Left hindlimb (tissue), 1 donor: ENCODE measurements at places on chromosomes 5 and 9.

DNA sequence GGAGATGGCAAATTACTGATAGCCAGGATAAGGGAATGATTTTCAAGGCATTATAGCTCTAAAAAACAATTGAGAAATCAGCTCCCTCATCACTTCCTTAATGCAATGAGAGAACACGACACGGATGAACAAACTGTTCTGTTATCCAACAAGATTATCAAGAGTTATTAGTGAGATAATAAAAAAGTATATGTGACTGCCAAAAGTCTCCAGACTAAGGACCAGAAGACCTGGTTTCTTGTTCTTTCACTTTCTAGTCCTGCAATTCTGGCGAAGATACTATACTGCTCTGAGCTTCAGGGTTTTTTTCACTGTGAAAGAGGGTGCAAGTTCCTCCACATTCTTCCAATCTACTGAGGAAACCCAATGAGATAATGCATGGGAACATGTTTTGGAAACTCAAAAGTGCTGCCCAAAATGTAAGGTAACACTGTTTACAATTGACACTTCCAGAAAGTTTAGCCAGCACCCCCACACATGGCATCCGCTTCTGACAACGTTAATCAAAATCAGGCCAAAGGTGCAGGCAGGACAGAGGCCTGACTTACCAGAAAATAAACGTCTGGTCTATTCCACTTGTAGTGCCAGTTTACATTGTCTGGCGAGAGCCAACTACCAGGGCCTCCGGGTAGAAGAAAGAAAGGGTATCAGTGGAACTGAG lies 254.2 kb downstream of the DOCK8 start:
- DNase-seq = no peak

GRCh38 chr5:59943452-59944113 lies 50.1 kb upstream of the PDE4D start:
- no peak for DNase-seq

DNA sequence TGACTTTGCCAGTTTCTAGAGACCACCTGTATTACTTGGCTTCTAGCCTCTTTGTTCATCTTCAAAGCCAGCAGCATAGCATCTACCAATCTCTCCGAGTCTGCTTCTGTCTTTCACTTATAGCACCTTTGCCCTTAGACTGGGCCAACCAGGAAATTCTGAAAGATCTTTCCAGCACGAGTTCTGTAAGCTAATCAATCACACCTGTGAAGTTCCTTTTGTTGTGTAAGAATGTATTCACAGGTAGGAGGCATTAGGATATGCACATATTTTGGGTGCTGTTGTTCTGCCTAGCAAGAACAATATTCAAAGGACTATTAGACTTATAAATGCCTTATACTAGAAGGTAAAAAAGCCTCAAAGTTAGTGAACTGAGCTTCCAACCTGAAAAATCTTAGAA lies 232.1 kb downstream of the CDH12 start:
- DNase-seq = no peak

GRCh38 chr9:129084087-129084486 lies 3.2 kb downstream of the DOLPP1 start:
- DNase-seq = no peak

GRCh38 chr9:115016344-115016743 lies 86.0 kb upstream of the TNFSF8 start:
- DNase-seq = no peak

DNA sequence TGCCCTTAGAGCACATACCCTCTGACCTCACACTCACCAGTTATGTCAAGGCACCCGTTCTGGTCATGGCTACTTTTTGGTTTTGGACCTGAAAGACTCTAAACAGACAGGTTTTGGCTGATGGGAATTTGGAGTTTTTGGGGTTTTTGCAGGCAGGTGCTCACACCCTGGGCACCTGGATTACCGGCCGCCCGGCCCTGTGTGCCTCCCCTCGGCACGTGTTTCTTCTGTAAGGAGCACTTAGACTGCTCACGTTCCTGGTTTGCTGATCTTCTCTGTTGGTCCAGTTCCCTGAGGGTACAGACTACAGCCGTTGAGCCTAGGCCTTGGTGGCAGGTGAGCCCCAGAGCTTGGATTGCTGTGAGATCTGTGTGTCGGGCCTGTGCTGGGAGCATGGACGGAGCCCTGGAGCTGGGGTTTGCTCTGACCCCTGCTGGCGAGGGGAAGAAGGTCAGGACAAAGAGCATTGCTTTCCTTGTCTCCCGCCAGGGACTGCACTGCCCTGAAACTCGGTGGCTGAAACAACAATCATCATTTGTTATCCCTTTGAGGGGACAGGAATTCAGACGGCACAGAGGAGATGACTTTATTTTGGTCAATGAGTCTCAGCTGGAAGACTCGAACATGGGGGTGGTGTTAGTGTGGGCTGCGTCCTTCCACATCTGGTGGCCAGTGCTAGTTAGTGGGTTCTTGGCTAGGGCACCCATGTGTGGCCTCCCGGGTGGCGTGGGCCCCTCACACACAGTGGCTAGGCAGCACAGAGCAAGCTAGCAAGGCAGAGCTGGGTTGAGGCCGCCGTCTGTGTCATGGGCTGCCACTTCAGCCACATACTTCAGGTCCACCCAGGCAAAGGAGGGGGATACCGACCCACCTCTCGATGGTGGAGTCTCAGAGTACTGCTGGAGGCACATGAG lies 76.4 kb downstream of the EHMT1 start:
- DNase-seq = no peak

- DNase-seq = no peak
Measured at GRCh38 chr5:119071561-119071995, 691 bp downstream of the DMXL1 start.

DNA sequence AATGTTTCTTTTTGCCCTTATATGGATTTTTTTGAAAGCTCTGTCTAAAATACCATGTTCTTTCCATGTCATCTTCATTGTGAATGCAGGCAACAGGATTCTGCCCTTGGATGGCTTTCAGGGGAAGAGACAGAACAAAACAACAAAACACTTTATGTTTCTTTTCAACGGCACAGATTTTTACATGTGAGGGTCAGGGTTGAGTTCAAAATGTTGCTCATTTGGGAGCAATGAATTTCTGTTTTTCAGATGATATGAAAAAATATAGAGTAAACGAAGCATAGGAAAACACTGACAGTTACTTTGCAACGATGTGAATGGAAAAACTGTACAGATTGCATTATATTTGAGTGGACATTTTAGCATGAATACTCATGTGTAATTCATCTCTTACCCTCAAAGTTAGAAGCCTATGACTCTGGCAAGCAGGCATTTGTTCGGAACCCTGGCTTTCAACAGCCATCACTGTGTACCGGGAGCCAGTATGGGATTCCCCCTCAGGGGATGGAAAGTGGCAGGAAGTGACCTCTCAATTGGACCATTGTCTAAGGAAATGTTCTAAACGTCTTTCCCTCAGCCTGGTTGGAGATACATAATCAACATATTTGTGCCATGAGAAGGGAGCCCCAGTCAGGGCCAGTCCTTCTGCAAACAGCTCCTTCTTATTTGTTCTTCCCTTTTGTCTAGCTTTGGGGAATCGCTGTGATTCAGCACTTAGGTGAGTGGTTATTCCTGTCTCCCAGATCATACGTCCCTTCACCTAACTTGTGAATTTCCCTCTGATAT lies 153.9 kb upstream of the MEF2C start:
- DNase-seq = no peak

DNA sequence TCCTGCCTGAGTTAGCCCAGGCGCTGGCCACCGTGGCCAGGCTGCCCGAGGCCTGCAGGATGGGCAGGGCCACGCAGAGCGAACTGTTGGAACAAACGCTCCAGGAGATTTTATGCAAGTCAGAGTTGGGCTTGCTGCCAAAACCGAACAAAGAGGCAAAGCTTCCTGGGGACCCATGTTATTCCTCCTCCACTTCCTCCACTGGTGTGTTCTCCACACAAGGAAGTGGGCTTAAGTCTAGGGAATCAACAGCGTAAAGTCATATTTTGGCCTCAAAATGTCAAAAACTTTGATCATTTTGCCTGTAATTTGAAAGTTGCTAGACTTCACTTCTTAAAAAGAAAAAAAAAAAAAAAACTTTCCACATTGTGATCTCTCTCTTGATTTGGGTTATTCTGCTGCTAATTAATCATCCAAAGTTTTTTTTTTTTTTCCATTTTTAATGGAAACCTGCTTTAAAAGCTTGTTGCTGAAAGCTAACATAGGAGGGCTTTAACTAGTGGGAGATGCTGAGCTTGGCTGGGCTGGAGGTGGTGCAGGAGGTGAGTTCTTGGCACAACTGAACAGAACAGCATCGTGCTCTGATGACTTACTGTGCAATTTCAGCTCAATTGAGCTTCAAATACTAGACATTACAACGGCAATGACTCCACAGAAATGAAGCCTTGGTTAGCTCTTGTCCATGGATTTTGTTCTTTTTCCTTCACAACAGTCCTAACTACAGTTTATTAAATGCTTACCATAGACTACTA lies 73.0 kb downstream of the PTPDC1 start:
- peak; percentile 54 for DNase-seq

- no peak for DNase-seq
Measured at GRCh38 chr5:81181576-81182316, 51.4 kb upstream of the CKMT2 start.

- peak; percentile 76 for DNase-seq
Measured at GRCh38 chr5:91311697-91312501, 71.2 kb downstream of the ARRDC3 start.

GRCh38 chr5:37619353-37619752 lies 220.5 kb downstream of the GDNF start:
- DNase-seq = no peak

DNA sequence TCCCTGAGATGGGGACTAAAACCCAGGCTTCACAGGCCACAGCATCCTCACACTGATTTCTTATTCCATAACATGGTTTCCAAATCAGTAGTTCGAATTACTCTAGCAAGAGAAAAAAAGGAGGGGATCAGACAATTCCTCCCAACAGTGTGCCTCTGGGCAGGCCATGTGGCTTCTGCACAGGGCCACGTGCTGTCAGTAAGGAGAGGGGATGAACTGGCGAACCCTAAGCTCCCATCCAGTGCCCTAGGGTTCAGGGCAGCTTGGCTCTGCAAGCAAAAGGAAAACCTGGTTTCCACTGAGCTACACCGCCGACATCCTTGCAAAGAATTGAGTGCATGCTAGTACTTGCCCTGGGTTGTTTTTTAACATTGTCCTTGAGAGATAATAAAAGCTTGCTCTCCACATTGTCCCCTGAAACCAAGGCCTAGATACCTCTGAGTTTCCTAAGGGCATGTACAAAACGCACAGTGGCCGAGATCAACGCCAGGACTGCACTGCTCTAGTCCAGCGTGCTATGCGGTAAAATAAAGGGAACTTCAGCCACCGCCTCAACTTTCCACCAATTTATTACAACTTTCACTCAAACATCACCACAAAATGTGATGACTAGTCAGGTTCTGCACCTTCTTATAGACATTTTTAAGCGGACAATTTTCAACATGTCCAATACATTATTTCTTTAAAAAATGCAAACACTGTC lies 4.5 kb downstream of the CAMSAP1 start:
- DNase-seq = no peak

- no peak for DNase-seq
Measured at GRCh38 chr5:137407090-137407489, 92.0 kb downstream of the SPOCK1 start.

DNA sequence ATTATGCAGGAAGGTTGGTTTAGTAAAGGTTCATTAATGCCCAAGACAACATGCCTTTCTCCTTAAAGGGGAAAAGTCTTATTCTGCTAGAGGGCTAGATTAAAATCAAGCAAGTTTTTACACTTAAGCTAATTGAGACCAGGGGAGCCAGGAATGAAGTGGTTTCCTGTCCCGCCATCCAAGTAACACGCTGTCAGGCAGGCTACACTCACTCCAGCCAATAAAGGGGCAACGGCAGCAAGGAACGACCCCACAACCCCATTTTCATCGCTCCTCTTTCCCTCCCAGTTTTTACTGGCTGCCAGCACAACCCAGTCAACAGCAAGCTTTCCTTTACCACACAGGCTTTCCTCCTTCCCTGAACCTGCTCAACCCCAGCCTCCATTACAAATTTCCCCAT lies 225.1 kb downstream of the DCP2 start:
- no peak for DNase-seq

DNA sequence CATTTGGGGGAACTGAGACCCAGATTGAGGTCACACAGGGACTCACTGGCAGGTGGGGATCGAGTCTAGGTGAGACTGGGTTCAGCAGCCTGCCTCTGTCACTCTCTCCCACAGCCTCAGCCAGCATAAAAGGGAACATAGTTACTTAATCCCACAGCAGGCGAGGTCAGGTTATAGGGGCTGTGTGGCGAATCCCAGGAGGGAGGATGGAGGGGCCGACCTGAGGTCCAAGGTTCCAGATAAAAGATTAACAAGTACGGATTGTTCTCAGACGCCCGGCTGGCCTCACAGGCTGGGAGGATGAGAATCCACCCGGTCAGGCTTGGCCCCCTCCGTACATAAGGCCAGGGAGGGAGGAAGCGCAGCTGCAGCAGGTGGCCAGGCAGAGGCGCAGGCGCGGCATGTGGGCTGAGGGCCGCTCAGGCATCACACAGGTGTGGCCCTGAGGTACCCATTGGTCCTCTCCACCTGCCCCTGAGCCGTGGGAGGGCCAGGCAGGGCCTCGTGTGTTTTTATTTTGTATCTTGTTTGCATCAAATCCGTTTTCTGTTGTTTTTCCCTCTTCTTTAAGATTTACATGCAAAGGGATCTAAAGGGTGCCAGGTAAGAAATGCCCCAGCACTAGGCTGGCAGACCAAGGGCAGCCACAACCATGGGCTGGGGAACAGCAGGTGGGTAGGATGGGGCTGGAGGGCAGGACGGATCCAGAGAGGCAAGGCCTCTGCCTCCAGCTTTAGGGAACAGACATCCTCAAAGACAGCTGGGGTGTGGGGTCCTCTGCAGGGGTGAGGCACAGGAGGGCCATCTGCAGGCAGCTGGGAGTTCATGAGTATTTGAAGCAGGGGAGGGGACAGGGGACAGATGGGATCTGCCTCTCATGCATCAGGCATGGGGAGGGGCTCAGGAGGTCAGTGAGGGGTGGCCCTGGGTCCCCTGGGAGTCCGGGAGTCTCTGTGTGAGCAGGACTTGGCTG lies 3.6 kb downstream of the SUSD3 start:
- no peak for DNase-seq

GRCh38 chr5:1385395-1386273 lies 40.7 kb upstream of the CLPTM1L start:
- DNase-seq = peak; percentile 60

- DNase-seq = peak; percentile 19
Measured at GRCh38 chr5:180138214-180138975, 66.8 kb upstream of the RNF130 start.

DNA sequence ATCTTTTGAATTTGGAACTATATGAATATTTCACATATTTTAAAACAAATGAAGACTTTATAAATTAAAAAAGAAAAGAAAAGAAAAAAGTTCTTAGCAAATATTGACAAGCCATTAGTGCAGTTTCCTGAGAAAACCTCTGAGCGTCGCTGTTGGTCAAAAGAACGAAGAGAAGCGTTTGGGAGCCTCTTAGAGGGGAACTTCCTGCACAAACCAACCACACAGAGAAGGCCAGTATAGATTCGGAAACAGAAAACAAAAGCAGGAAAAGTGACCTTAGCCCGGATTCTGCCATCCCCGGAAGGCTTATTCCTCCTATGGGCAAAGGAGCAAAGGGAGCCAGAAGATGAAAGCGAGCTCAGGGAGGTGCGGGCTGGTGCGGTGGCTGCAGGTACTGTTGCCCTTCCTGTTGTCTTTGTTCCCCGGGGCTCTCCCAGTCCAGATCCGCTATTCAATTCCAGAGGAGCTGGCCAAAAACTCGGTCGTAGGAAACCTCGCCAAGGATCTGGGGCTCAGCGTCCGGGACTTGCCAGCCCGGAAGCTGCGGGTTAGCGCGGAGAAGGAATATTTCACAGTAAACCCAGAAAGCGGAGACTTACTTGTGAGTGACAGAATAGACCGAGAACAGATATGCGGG lies at the start of gene PCDHGB2:
TSS of gene PCDHGB2 (plus strand) at position 205 of the 637 bp plus-strand sequence. CDS start at position 347, 142 bp downstream.
- DNase-seq = no peak

- DNase-seq = peak; percentile 68
Measured at GRCh38 chr5:122515709-122516431, 203.8 kb downstream of the SNCAIP start.

GRCh38 chr9:75775966-75776691 lies 114.3 kb upstream of the PCSK5 start:
- DNase-seq = no peak
